Posterior vena cava (tissue), 2 donors: ENCODE measurements at places on chromosomes 4 and X. TPM values are rescaled to one million over a fixed set of nuclear protein-coding genes. Genes with fewer than 3 reads are reported as not detected.

- no peak for DNase-seq
Observed at GRCh38 chr4:7750972-7751371, 188.7 kb downstream of the AFAP1 start.

TSPAN7 gene
- total RNA-seq: 40.1 TPM

DNA sequence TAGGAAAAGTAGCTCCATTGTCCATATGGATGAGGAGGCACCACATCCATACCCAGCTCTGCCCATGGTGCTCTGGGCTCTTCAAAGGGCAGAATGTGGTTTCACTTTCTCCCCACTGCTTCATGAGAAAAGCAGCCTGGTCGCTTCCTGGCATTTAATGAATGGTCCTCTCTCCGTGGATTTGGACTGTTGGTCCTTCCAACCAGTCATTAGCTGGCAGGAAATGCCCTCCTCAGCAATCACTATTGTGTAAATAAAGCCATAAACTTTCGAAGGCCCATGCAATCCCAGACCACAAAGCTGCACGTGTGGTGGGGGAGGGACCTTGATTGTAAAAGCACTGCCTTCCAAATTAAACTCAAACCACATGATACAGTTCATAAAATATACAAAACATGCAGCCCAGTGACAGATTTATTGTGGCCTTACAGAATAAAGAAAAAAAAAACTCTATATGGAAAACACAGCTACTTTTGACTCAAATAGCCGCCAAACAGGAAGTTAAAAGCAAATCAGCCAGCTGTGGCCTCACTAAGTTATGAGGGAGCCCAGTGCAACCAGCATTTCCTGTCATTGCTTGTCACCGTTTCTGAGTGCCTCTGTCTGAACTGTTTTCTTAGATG lies 8.1 kb downstream of the MBNL3 start:
- DNase-seq: no peak

SPIN3 gene
- total RNA-seq: 7.6 TPM

GRCh38 chrX:20221902-20222301 lies 44.8 kb downstream of the RPS6KA3 start:
- no peak for DNase-seq
